ENCODE measurements at places on chromosomes 6 and 20.
A peak's percentile ranks its signal among the peaks of the same experiment; 100 is the strongest.

DNA sequence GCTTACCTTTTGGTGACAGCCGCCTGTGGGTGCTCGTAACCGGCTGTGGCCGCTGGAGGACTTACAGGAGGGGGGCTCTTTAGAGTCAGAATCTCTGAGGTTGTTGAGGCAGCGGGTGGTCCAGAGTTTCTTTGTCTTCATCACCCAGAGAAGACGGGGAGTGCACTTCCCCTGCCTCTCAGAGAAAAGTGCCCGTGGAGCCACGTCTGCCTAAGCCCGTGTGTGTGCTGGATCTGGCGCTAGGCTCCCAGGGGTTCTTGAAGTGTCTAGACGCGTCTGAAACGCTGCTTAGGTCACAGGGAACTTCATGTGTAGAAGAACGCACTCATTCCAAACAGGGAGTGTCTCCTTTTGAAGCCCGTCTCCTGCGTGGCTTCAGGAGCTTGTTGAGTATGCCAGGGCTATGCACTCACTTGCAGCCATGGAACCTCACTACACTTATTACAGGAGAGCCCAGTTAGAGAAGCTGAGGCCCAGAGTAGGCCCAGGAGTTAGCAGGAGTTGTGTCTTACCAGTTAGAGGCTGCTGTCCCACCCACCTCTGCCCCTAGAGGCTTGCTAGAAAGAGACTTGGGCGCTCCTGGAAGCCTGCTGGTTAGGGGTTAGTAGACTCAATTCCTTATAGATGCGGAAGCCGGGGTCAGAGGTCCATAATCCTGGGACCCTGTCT is 1.3 kb downstream of the LSM14B start:
- peak; percentile 52 for DNase-seq

DNA sequence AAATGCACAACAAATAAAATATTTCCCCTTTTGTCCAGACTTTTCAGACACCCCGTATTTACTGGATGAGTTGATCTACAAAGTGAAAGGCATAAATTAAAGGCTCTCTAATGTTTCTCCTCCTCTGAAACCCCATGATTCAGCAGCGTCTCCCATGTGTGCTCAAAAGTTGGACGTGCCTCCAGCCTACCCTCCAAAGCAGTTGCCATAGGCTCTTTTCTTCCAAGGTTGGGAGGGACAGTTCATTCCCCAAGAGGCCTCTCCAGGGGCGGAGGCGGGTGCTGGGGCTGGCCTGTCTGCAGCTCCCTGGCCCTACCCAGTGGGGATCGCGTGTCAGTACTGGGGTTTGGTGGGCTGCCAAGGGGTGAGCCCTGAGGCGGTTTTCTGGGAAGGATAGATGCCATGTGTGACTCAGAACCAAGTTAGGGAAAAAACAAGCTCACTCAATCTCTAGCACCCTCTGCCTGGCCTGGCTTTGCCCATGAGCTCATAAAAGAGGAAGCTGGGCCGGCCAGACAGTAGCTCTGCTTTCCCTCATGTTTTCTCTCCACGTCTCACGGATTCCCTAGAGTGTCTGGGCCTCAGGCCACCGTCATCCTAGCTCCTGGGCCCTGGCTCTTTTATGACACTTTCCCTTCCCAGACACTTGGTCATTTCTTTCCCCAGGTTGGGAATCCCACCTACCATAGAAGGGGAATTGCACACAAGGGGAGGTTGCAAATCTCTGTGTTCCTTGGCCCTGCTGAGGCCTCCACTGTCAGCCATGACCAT is 8.0 kb upstream of the IER3 start:
- DNase-seq, result no peak

- DNase-seq, result no peak
Measured at GRCh38 chr6:89022798-89023197, 57.8 kb upstream of the PNRC1 start.

GRCh38 chr6:2543321-2543720 is 207.4 kb downstream of the MYLK4 start:
- no peak for DNase-seq

DNA sequence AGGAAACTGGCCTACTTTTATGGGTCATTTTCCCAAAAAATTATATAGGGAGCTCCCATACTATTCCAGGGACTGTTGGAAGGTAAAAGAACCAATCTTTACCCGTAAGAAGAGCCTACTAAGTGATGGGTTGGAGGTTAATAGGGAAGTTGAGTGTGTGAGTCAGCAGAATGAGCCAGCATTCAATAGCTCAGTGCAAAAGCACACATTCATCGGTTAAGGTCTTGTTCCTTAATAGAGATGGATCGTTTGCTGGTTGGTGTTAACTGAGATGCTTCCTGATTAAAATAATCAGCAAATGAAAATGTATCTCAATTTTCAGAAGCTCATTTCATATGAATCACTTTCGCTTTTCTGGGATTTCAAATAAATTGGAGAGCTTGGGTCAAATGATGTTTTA is 115.3 kb upstream of the MRPS10 start:
- DNase-seq, result no peak

- DNase-seq, result no peak
Measured at GRCh38 chr6:156809034-156809433, 31.9 kb downstream of the ARID1B start.

All from neural progenitor cell (in vitro differentiated cells).